ENCODE measurements at places on chromosomes 2 and 18.

DNA sequence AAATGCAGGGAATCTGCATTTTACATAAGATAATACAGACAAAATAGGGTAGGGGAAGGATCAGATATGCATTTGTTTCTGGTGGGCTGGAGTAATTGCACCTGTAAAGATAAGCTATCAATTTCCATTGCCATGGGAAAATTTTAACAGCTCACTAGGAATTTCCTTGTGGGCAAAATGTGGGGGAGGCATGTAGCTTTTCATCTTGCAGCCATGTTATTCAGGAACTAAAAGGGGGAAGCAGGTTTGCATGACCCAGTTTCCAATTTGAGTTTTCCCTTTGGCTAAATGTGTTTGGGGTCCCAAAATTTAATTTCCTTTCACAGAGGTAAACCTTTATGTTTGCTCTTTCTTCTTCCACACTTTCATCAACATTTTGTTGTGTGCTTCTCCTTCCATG lies 624.4 kb downstream of the NYAP2 start:
- no peak for DNase-seq

DNA sequence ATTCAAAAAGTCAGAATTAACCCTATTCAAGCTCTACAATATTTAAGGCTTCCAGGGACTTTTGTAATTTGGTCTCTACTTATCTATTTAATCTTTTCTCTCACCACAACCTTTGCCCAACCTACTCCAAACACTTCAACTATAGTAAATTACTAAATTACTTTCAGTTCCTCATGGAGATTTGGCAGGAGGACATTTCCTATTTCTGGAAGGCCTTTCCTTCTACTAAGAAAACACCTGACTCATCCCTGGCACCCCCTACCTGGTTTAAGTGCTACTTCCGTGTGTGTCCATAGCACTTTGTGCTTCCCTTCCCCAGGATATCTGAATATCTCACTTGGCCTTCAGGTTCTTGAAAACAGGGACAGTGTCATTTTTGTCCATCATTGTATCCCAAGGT lies 96.3 kb downstream of the UPP2 start:
- no peak for DNase-seq

DNA sequence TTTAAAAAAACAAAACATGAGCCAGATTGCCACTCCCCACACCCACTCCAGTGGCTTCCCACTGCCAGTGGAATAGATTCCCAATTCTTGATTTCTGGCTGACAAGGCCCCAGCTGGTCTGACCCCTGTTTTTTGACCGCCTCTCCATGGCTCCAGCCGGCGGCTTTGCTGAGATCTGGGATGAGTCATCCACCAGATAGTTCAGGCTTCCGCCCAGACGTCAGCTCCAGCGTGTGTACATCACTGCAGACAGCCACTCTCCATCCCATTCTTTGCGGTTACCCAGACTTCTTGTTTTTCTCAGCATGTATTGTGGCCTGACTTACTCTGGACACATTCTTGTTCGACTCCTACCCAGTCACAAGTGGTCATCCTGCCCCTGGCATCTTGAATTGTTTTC lies 227.9 kb downstream of the GBX2 start:
- no peak for DNase-seq

- peak; percentile 64 for DNase-seq
Observed at GRCh38 chr2:64988420-64989125, 626 bp upstream of the SLC1A4 start.

- no peak for DNase-seq
Observed at GRCh38 chr2:83941886-83942285, 517.2 kb downstream of the SUCLG1 start.
